ENCODE measurements at places on chromosomes 11 and 22. TPM values are rescaled to one million over a fixed set of nuclear protein-coding genes. Genes with fewer than 3 reads are reported as not detected.

DNA sequence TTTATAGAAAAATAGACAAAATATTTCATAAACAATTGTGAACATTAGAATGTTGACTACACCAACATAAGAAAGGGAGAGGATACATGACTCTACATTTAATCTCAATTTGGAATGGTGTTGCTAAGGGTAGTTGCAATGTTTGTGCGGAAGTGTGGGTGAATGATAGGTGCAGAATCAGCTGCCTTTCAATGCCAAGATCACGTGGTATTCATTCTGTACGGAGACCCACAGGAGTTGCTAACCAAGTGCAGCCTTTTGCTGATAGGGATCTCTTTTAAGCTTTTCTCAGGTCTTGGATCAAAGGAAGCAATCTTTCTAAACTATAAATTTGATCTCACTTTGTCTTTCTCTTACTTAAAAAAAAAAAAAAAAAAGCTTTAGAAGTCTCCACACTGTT is 29.8 kb upstream of the CTSC start:
- peaks cover 37% of the 10 kb centered on the region for H3K4me1 ChIP-seq
- no peak for DNase-seq
- no peaks in the 10 kb centered on the region for H3K36me3 ChIP-seq
- no peak overlapping the region for H3K27ac ChIP-seq

DNA sequence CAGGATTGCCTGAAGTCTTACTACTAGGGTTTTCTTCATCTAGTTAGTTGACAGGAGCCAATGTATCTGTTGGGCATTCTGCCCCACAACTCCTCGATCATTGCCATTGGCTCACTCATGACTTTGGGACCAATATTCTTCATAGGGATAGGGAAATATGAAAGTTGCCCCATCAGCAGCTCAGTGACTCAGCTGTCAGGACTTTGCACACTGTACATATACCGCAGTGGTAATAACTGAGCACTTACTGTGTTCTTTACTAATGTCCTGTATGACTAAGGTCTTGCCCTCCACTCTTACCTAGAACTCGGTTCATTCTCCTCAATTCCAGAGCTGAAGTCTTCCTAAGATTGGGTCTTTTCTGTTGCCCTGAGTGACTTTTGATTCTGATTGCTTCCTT is 46.8 kb upstream of the PGR start:
- no peaks in the 10 kb centered on the region for H3K27me3 ChIP-seq
- H3K27ac ChIP-seq: no peak overlapping the region
- no peak overlapping the region for H3K4me3 ChIP-seq
- no peak for DNase-seq
- H3K36me3 ChIP-seq: no peaks in the 10 kb centered on the region

DNA sequence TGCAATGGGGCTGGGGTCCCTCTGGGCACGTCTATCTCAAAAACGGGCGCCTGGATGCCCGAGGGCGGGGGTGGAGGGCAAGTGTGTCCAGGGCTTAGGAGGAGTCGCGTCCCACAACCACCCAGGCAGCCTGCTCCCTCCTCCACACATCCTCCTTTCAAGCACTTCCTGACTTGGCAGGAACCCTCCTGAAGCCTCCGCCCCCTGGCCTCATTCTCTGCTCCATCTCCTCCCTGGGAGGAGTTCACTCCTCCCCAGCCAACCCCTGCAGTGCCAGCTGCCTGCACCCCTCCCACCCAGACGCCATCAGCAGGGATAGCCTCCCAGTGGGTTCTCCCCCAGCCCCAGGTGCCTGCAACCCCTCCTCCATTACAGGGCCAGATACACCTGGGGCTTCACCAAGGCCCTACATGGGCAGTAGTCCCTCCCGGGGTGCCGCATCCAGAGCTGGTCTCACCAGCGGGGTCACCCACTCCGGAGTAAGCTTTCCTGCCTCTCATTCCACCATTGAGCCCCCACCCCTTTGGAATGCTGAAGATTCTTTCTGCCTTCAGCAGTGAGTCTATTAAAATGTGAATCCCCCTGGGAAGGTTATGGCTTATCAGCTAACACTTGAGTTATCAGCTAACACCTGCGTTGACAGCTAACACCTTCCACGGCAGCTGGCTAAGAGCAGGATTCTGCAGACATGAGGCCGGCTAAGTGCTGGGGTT is 24.4 kb downstream of the RTN4R start:
- H3K4me1 ChIP-seq: peaks cover 16% of the 10 kb centered on the region
- H3K36me3 ChIP-seq: no peaks in the 10 kb centered on the region
- H3K27me3 ChIP-seq: no peaks in the 10 kb centered on the region
- peak overlapping the region; percentile 53 for H3K27ac ChIP-seq

DNA sequence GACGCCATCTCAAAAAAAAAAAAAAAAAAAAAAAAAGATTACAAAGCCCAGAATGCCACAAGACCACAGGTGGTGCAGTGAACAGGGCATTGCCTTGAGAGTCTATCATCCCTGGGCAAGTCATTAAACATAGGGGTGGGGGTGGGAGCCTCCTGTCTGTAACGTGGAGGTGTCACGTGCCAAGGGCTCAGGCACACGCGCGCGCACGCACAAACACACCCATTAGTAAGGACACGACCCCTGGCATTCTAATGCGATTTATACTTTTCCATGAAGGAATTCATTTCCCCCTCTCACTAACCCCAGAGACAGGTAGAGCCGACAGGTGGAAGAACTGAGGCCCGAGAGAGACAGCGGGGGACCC is 5.8 kb upstream of the GCAT start:
- H3K4me3 ChIP-seq: peak overlapping the region; percentile 58
- peaks cover 32% of the 10 kb centered on the region for H3K27me3 ChIP-seq

DNA sequence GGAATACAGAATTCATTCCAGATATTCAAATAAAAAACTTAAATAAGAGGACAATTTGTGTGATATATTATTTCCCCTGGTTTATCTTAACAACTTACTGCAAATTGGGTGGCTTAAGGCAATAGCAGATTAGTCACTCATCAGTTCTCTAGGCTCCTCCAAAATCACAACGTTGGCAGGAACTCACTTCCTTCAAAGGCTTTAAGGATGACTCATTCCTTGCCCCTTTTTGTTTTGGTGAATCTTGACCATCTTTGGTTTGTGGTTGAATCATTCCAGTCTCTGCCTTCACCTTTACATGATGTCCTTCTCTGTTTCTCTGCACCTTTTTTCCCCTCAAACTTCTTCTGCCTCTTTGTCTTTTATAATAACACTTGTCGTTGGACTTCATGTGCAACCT is 3.4 kb downstream of the OR10AG1 start:
- no peak overlapping the region for H3K27ac ChIP-seq
- DNase-seq: no peak
- H3K4me3 ChIP-seq: no peak overlapping the region
- no peaks in the 10 kb centered on the region for H3K36me3 ChIP-seq
- H3K27me3 ChIP-seq: no peaks in the 10 kb centered on the region

DNA sequence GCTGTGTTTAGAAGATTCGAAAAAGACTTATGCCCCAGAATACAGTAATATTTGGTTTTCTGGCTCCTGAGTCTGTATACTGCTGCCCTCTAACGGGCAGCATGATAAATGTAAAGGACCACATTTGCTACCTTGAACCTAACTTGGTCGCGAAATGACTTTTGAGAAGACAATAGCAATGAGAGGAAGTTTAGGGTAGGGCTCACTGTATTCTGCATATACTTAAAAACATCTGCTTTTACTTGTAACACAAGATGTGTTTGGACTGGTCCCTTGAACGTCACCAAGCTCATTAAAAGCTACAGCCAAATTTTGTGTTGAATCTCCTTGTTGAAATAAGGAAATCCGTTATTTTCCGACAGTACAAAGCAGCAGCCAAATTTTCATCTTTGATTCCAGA is 309.1 kb downstream of the SWAP70 start:
- H3K27me3 ChIP-seq: no peaks in the 10 kb centered on the region

DNA sequence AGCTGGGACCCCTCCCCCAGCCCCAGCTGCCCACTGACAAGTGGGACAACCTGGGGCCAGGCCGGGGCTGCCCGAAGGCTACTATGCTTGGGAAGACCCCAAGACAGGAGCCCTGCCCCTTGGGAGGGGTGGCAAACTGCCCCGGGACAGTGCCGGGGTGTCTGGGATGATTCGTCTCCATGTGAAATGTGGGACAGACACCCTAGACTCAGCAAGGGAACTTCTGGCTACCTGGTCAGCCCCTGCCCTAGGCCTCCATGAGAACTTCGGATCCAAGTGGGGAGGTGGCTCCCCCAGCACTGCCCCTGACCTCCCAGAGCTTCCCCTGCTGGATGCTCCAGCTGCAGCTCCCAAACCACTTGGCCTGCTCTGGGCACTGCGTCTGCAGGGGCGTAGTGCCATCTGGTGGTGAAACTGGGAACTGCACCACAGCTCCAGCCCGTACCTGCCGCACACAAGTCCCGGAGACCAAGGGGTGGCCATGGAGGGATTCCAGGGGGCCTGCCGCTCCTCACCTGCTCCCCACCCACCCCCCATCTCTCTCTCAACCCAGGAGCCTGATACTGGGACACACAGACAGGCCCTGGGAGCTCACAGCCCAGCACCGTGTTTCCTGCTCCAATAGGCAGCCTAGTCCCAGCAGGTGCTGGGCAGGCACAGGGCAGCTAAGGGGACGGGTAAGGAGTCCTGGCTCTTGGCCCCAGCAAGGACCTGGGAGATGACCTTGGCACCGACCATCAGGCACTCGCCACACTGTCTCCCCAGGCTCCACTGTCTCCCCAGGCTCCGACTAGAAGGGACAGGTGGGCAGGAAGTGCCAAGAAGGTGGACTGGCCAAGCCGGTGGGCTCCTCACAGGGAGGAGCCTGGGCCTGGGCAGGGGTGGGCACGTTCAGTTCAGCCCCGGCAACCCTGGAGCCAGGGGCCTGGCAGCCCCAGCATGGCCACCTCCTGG is 194.1 kb downstream of the IGLL1 start:
- no peak overlapping the region for H3K4me3 ChIP-seq
- H3K27me3 ChIP-seq: no peaks in the 10 kb centered on the region
- peaks cover 5% of the 10 kb centered on the region for H3K4me1 ChIP-seq
- peak; percentile 79 for DNase-seq

MAP4K2 gene
- total RNA-seq: 47.1 TPM

MMP7 gene
- total RNA-seq: not detected

Measured in natural killer cell treated with Interleukin-12 subunit alpha and Interleukin-12 subunit beta and Interleukin-15 and Interleukin-18, amount 100 ng/mL, for 72 hours (primary cell).